ENCODE measurements at places on chromosomes 6 and 20.

GRCh38 chr20:17226410-17227218 lies at the start of gene PCSK2:
TSS of gene PCSK2 (plus strand) at chr20:17227040. CDS start at chr20:17227306, 266 bp downstream.
- no peak for DNase-seq

GRCh38 chr6:170102038-170102437 lies 188.8 kb downstream of the DLL1 start:
- no peak for DNase-seq

DNA sequence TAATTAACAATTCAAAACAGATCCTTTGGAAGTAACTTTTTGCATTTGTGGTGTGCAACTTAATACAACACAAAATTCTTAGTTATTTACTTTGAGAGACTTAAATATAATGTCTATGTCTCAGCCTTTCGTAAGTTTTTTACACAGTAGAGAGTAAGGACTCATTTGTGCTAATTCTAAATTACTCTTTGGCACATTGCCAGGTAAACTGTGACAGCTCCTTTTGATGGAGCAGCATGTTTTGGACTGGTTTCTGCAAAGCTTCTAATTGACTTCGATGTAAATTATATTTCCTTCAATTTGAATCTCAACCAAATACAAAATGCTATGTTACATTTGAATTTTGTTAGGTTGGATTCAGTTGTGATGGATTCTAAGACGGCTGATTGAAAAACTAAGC lies 450.7 kb upstream of the OPRM1 start:
- DNase-seq, result no peak

DNA sequence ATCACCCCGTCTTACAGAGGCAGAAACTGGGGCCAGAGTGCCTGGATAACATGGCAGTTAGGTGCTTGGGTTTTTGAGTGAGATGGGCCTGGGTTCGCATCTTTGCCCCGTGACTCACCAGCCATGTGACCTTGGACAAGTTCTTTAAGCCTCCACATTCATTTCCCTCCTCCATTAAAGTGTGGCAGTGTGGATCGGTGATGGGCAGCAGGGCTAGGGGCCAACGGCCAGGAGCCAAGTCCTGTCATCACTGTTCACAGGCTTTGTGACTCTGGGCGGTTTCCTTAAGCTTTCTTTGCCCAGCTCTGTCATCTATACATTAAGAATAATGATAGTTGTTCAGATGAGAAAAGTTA lies 85.5 kb upstream of the PMEPA1 start:
- DNase-seq, result no peak

All from AML-193 (cell line).